ENCODE measurements at places on chromosomes 11 and 22. TPM values are rescaled to one million over a fixed set of nuclear protein-coding genes. Genes with fewer than 3 reads are reported as not detected.

CRYBA4 gene
- total RNA-seq = not detected

GRCh38 chr11:112297248-112297866, 36.7 kb upstream of the PLET1 start:
- no peak for DNase-seq

GRCh38 chr11:106161775-106162634, 84.5 kb downstream of the AASDHPPT start:
- peak; percentile 57 for DNase-seq

DNA sequence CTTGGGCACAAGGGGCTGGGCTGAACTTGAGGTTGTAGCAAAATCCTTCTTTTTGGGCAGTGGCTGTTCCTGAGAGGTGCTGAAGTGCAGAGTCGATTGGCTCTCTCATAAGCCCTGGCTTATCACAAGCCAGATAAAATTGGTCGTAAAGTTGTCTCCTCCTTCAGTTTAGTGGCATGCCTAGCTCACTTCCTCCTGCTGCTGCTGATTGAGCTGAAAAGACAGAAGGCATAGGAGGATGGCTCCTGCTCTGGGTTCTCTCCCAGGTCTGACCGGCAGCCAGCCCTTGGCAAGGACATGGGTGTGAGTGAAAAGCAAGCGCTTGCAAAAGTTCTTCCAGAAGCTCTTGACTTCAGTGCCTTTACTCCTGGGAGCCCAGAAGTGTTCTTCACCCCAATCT, 83.9 kb downstream of the LDLRAD3 start:
- DNase-seq = no peak

GRCh38 chr11:63945477-63946163, 6.8 kb downstream of the NAA40 start:
- DNase-seq = peak; percentile 87

DNA sequence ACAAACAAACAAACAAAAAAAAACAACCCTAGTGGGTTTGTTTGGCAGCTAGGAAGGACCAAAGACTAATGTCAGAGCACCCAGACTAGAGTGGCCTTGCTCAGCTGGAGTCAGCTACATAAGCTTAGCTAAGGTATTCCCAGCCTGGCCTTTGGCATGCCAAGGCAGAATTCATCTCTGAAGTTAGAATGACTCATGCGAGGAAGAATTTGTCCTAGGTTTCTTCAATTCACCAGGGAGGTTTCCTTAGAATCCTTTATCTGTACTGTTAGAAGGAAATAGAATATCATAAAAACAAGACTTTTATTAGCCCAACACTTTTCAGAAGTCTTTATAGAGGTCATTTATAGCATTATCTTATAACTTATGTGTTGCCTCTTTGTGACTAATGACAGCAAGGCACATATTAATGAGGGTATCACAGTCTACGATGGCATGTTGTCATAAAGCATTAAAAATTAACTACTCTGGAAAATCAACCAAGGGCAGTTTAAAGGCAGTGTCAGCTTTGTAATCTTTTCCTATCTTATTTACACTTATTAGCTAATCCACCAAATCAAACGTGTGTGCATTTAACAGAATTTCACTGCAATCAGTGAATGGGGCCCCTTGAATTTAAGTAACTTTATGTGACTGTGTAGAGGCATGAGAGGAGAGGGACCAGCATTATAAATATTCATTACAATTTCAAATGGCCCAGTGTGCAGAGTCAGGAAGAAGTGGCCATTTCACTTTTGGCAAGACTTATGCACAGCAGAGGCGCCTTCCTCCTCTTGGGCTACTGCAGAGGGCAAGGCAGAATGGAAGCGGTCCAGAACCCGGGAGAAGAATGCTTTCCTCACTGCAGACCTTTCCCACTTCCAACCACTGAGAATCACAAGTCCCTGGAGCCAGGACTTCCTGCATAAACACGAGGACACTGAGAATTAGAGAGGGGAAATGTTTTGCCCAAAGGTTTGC, 36.3 kb downstream of the SLC5A1 start:
- peak; percentile 28 for DNase-seq

- DNase-seq = no peak
These were observed 62.2 kb downstream of the MYEOV start for GRCh38 chr11:69355959-69356702.
